ENCODE measurements at places on chromosomes 4 and X.

DNA sequence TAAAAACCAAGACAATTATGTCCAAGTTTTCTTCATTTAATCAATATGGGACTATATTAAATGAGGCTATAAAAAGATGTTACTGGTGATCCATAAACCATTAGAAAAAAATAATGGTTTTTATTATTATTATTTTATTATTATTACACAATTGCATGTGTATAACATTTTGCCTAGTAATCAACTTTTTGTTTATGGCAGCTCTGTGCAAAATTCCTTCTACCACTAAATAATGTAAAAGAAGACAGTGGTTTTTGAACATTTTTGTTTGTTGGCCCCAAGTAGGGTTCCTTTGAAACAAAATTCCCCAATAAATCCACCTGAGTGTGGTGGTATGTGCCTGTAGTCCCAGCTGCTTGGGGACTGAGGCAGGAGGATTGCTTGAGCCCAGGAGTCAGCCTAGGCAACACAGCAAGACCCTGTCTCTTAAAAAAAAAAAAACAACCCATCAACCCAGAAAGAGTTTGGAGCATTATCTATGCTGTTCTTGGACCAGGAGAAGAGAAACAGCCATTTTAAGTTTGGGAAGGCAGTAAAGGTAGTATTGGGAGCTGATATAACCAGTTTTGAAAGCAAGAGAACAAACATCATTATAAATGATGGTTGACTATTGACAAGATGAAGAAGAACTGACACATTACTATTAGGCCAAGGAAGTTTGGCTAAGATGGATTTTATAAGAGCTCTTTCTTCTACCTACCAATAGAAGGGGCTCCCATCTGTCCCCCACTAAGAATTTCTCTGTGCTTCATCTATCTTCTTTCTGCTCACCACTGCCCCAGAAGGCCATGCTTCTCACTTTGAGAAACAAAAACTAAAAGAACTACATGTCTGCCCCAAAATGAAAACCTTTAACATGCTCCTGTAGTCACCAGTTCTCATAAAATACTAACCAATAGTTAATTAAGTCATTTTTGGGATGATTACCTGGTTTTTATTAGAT lies 2.2 kb downstream of the TMEM156 start:
- DNase-seq = no peak

- DNase-seq = no peak
These were observed 64.9 kb downstream of the HMGB2 start for GRCh38 chr4:173269280-173269679.

GRCh38 chrX:78759081-78759480 lies 11.6 kb downstream of the LPAR4 start:
- DNase-seq = no peak

GRCh38 chr4:151673908-151674520 lies 86.8 kb downstream of the GATB start:
- DNase-seq = no peak

- DNase-seq = no peak
These were observed 608.0 kb upstream of the FTHL17 start for GRCh38 chrX:31679861-31680260.

GRCh38 chrX:115940888-115941332 lies 229.6 kb upstream of the AGTR2 start:
- peak; percentile 87 for DNase-seq

DNA sequence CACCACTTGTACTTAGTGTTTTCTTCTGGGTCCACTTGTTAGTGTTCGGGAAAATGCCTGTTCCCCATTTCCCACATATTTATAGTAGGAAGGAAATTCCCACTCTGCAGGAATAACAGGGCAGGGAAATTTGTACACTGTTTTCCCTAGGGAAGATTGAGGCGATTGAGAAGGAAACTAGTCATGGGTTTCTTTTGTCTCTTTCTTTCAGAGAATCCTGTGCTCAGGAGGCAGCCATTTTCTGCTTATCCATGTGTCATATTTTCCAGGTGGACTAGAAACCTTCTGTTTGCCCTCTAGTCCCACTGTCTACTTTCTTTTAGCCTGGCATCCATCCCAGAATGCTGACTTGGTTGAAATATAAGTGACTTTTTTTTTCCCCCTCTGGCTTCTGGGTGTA lies 299.1 kb upstream of the ANKRD50 start:
- no peak for DNase-seq

GRCh38 chrX:78665342-78665741 lies 6.2 kb upstream of the RTL3 start:
- DNase-seq = no peak

GRCh38 chr4:165986956-165987698 lies 114.1 kb downstream of the TLL1 start:
- no peak for DNase-seq

DNA sequence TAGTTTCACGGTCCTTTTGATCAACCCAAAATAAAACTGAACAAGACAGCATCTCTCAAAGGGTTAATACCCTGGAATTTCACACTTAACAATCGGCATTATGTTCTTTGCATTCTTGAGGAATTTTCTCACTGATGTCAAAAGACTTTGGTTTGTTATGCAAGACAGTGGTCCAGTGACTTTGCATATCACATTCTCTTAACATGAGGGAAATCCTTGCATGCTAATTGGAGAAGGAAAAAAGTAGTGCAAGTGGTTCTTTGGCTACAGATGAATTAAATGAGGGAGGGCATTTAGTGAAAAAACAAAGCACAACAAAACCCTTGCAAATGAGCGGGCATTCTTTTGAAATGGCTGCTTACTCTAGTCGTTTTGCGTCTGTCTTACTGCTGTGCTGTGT lies 105.1 kb upstream of the LIMCH1 start:
- no peak for DNase-seq

DNA sequence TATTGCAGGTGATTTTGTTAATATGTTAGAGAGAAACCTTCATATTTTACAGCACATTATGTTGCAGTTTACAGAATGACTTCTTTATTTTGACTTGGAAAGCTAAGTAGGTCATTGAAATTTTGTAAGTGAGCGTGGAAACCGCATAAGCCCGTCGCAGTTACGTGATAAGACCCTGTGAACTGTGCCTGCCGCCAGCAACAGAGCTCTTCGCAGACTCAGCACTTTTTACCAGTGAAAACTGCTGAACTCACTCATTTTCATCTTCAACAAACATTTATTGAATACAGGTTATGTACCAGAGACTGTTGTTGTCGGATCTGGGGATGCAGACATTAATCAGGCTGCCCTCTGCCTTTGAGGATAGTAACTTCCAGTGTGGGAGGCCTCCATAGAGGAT lies 355.7 kb downstream of the HS3ST1 start:
- no peak for DNase-seq

GRCh38 chrX:138748480-138748879 lies 37.0 kb upstream of the FGF13 start:
- DNase-seq = peak; percentile 19

DNA sequence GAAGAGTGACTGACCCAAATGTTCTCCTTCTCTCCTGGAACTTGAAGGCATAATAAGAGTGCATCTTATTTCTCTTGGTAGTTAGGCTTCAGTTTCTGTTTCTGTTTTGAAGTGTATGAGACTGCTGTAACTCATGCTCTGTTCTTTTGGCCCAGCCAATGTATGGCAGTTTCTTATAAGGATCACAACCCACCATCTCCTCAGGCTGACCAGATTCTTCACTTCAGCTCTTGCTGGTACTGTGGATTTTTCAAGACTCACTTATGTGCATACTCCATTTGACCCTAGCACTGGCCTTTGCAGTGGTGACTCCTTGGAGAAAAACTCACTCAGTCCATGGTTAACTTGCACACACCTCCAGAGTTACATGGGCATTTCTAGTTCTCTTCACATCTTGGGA lies 9.6 kb upstream of the YTHDC1 start:
- DNase-seq = no peak

- DNase-seq = no peak
These were observed 34.5 kb downstream of the NSG1 start for GRCh38 chr4:4421356-4421755.

DNA sequence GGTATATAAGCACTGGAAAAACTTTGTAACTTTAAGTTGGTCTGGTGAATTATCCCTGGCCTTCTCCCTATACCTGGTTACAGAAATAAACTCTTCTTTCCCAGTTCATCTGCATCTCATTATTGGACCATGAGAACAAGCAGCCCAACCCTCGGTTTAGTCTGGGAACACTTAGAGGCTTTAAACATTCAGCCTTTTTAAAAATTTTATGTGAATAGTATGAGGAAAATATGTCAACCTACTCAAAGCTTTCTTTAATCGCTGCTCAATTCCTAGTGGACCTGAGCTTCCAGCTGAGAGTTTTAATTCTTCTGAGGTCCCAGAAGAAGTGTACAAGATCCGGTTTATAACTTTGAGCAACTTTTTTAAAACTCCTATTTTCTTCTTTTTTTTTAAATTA lies 358.6 kb upstream of the NOCT start:
- DNase-seq = no peak

- DNase-seq = no peak
These were observed 12.7 kb downstream of the DCAF16 start for GRCh38 chr4:17797808-17798207.

- DNase-seq = peak; percentile 19
These were observed 741.6 kb downstream of the TRAM1L1 start for GRCh38 chr4:116343809-116344208.

DNA sequence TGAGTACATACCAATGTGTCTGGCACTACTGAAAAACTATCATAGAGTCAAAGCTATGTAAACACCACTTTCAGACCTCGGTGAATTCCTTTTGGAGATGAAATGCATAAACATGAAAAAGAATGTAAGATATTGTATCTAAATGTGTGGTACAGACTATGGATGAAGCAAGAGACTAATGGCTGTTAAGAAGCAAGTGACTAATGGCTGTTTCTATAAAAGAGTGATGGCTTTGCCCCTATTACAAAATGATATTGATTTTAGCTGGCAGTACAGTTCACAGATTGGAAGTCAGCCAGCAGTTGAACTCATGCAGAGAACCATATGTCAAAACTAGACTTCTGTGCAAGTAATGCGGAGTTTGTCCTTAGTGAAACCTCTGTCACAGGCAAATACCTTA lies 359.3 kb downstream of the GRXCR1 start:
- DNase-seq = no peak

DNA sequence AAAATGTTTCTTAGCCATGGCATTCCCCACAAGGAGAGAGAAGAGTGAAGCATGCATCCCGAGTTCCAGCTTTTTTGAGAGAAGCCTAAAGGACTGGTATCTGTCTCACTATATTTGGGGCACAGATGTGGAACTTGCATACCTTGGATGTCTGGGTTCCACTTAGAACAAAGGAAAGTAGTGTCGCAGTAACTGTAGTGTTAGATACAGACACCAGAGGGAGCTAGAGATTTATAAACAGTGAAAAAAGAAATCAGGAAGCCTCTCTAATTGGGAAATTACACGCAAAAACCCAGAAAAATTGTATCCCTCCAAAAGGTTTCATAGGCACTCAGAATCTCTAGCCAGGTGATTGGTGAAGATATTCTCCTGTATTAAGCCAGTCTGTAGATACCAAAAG lies 34.4 kb downstream of the AGTR2 start:
- peak; percentile 27 for DNase-seq

DNA sequence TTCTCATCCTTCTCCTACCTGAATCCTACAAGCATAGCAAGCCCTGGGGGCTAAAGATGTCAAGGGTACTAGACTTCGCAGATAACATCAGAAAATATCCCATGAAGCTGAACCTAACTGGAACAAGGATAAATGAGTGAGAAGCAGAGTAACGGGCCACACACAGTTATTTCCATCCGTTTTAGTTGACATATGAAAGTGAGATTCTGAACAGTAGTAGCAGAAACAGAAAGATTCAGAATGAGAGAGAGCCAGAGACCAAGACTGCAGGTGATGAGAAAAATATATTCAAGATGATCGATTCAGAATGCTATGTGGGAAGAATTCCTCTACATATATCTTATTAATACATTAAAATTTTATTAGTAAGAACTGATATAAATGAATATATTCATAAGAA lies 165.1 kb downstream of the TSPAN5 start:
- no peak for DNase-seq

DNA sequence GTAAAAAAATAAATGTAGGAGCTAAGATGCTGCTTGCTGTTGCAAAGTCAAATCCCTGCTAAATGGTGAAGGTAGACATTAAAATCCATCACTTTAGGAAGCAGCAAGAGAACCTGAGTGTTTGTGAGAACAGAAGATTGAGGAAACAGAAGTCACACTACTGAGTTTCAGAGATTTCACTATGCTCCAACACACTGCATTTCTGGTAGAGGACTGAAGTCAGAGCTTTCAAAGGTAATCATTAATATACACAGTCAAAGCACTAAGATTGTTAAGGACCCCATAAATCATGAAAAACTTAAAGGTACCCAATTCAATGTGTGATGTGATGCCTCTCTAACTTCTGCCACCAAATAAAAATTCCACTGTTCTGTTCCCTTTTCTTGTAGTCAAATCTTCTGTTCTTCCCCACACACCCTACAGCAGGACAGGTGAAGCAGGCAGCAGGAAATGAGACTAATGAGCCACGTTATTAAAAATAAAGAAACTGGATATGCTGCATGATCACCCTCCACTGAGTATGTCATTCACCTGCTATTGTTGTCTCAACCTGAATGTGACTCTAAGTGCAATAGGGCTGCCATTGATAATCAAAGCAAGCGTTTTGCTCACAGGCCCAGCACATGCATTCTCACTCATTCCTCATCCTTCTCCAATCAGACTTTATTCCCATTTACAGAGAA lies 28.9 kb upstream of the APELA start:
- DNase-seq = no peak

GRCh38 chrX:54808109-54808604 lies 612 bp downstream of the MAGED2 start:
- DNase-seq = peak; percentile 7

- no peak for DNase-seq
These were observed 28.8 kb downstream of the FAM199X start for GRCh38 chrX:104195013-104195412.

DNA sequence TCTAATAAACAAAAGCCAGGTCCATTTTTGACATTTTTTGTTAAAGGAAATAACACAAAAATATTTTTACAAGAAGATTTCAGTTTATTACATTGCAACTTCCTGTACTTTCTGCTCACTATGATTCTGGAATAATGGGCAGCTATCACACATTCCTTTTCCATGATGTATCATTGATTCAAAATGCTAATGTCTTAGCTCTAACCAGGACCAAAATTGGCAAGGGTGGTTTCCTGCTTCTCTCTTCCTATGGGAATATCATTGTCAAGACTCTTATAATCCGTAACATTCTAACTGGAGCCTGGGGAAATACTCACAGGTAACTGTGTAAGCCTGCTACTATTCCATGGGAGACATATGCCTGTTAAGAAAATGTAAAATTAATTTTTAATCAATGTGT lies 218.6 kb downstream of the DCAF12L2 start:
- DNase-seq = no peak

DNA sequence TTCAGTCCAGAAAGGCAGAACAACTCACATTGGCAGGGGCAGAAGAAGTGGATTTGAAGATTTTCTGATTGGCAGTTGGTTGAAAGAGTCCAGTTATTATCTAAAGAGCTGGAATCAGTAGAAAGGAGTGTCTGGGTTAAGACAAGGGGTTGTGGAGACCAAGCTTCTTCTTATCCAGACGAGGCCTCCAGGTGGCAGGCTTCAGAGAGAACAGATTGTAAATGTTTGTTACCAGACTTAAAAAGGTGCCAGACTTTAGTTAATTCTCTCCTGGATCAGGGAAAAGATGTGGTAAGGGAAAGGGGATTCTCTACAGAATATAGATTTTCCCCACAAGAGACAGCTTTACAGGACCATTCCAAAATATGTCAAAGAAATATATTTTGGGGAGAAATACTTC lies 36.7 kb upstream of the TLR3 start:
- no peak for DNase-seq

GRCh38 chr4:178316211-178316610 lies 874.0 kb upstream of the AGA start:
- DNase-seq = no peak

All from suppressor macrophage treated with lipopolysaccharide for 4 hours (primary cell).